Stimulated activated CD8-positive, alpha-beta memory T cell treated with anti-CD3 and anti-CD28 coated beads, Interleukin-7, amount 100 ng/mL, for 24 hours (primary cell): ENCODE measurements at places on chromosomes 16 and 17.

- no peak for DNase-seq
These were observed 6.1 kb downstream of the SSTR5 start for GRCh38 chr16:1078579-1079021.

- no peak for DNase-seq
These were observed 20.7 kb upstream of the CDH13 start for GRCh38 chr16:82605863-82606620.

- DNase-seq: no peak
These were observed 53.1 kb upstream of the CDR2 start for GRCh38 chr16:22427556-22427955.

- DNase-seq: no peak
These were observed 99.7 kb upstream of the RBL2 start for GRCh38 chr16:53334581-53334980.

- DNase-seq: no peak
These were observed 61.9 kb upstream of the CIBAR2 start for GRCh38 chr16:85173981-85174751.
